Stimulated activated CD4-positive, alpha-beta T cell treated with anti-CD3 and anti-CD28 coated beads, Interleukin-12 subunit alpha, Interleukin-12 subunit beta, amount 100 ng/mL, for 48 hours (primary cell): ENCODE measurements at places on chromosomes 2 and 18.

DNA sequence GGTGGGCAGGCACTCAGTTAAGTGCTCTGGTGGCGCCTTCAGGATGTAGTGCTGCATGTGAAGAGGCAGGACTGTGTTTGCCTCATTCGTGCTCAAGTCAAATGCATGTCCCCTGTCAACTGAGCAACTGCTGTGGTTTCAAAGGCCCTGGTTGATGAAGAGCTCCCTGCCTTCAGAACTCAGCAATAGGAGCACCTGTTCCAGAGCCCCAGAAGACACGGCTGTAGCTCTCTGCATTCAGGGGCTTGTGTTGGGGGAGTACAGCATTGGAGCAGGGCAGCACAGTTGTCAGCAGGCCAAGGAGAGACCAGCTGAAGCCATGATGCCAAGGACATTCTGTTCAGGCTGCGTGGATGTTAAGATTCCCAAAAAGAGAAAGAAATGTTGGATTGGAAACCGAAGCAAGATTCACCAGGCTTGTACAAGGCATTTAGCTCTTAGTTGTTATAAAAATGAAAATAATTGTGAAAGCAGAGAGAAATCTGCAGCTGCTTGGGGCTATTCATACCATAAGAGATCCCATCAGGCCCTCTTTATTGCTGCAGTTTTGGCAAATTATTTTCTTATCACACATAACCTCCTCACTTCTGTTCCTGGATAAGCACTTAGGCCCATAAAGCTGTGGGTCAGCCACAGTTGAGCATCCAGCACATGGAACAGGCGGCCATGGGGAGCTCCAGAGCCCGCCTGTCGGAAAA, 252.4 kb upstream of the ZNF521 start:
- no peak for DNase-seq

DNA sequence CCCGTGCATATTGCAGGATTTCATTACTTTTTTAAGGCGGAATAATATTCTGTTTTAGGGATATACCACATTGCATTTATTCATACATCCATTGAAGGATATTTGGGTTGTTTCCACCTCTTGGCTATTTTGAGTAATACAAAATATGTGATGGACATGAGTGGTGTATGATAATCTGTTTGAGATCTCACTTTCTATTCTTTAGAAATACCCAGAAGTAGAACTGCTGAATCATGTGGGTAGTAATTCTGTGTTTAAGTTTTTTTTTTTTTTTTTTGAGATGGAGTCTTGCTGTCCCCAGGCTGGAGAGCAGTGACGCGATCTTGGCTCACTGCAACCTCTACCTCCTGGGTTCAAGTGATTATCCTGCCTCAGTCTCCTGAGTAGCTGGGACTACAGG, 201.4 kb downstream of the NYAP2 start:
- DNase-seq: no peak

DNA sequence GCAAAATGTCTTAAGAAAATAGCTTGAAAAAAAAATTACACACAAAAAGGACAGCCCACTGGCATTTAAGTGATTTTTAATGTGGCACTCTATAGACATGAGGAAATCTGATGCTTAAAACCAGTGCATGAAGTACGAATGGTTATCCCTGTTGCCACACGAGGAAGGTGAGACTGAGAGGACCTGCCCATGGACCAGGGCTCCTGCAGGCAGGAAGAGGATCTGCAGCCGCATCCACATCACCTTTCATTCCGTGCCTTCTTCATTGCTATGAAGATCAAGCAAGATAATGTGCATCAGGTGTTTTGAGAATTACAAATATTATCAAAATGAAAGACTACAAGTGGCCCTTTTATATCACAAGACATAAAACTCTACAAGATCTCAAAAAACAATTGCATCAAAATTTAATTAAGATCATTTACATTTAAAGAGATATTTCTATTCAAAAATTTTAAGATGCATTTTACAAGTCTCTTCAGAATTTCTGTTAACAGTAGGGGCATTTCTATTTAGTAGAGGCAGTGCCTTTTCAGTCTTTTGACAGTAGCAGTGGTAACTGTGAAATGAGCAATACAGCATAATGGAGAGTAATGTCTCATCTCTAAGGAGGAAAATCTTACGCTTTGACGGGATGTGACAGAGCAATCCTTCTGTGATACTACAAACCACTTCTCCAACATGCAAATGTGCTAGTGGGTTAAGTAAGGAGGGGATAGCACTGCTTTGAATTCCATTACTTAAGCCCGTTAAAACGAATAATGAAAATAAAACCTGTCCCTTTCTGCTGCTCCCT, 83.4 kb downstream of the SLC5A7 start:
- DNase-seq: no peak

GRCh38 chr2:99468155-99468554, 21.7 kb downstream of the REV1 start:
- no peak for DNase-seq

- DNase-seq: peak; percentile 1
These were observed 858 bp downstream of the POLR1B start for GRCh38 chr2:112542984-112543661.

DNA sequence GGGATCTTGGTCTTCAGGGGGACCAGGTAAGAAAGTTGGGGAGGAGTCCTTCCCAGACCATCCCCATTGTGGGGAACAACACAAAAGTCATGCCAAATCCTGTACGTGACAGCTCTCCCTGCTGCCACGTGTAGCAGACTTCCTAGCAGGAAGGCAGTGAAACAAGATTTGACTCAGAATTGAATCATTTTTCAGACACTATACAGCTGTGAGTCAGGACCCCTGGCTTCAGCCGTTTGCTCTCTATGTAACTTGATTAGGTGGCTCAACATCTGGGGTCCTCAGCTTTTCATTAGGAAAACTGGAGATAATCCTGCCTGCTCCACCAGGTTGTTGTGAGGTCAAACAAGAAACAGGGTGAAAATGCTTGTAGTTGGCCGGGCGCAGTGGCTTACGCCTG, 32.9 kb upstream of the PDCL3 start:
- DNase-seq: no peak

DNA sequence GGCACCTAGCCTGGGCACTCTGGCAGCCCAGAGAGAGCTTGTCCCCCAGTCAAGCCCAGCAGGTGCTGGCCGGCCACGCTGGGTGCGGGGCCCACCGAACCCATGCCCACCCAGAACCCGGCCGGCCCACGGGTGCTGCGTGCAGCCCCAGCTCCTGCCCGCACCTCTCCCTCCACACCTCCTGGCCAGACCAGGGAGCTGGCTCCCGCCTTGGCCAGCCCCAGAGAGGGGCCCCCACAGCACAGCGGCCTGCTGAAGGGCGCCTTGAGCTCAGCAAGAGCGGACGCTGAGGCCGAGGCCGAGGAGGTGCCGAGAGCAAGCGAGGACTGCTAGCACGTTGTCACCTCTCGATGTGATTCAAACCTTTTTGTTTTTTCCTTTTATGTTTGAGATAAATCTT, 407.0 kb upstream of the KCNJ3 start:
- DNase-seq: no peak

GRCh38 chr2:229230911-229231310, 40.2 kb downstream of the PID1 start:
- DNase-seq: no peak

GRCh38 chr2:196607073-196607472, 32.4 kb upstream of the CCDC150 start:
- DNase-seq: no peak

GRCh38 chr2:163541495-163541894, 194.3 kb downstream of the FIGN start:
- no peak for DNase-seq

DNA sequence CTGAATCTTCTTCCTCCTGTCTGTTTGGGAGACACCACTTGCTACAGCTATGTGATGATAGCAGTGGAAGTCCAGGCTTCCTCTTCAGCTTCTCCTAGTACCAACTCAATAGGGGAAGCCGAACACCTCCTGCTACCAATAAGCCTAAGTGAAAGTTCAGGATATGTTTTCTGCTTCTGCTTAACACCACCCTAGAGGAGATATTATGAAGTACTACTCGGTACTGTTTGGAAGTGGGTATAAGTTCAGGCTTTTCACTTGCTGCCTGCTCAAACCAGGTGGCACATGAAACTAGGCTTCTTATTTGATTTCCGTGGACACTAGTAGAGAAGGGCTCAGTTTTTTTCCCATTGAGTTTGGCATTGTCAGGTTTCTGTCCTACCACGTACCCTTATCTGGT, 99.8 kb downstream of the PTPN4 start:
- DNase-seq: no peak

DNA sequence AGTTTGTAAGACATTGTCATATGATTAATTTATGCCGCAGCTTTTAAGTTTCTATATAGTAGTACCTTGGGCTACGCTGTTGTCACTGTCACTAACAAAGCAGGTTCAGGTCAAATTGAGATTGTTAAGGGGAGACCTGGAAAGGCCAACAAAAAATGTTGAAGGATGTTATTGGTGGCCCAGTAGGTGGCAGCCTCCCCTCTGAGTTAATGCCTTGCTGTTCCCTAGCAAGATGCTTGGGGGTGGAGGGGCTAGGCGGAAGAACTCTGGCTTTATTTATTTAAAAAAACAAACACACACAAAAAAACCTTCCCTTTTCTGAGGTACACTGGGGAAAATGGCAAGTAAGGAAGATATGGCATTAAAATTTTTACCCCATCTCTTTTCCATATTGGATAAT, 128.3 kb upstream of the ATP5MC3 start:
- DNase-seq: no peak

DNA sequence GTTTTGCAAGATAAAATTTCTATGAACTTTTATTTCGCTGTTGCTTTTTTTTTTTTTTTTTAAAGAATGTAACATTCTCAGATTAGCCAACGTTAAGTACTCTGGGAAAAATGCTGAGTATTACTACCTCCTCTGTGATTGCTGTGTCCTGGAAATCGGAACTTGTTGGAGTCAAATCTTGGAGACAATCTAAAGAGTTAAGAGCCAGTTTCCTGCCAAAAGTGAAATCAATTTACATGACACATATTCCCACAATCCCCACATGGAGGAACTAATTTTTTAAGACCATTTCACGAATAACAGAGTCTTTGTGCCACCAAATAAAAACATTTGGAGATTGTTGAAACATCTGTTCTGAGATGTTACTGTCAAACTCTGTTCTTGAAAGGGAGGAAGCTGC, 127.8 kb downstream of the MEP1B start:
- no peak for DNase-seq

DNA sequence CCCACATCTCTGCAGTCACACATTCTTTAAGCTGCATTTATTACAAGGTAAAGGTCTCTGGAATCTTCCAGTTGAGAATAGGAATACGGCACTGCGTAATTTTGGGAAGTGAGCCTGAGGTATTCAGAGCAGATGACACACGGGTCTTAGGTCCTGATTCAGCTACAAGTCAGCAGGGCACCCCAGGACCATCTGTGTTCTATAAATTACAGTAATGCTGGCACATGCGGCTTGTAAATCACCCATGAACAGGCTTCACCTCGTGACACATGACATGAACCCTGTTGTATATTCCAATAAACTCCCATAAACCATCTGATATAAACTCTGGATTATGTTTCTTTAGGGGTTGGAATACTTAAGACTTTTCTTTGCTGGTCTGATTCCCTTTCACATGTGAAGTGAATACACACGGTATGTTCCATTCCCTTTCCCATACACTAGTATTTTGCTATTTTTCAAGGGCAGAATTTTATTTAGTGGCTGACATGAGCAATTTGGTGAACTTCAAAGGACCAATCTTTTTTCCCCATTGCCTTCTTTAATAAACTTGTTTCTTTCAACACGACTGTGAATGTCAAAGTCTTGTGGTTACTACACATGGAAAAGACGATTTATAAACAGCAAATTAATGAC, 298.6 kb downstream of the MEIS1 start:
- no peak for DNase-seq

GRCh38 chr2:220117025-220117424, 489.6 kb downstream of the SLC4A3 start:
- DNase-seq: no peak

- no peak for DNase-seq
These were observed 14.0 kb upstream of the ZNF396 start for GRCh38 chr18:35390951-35391700.

DNA sequence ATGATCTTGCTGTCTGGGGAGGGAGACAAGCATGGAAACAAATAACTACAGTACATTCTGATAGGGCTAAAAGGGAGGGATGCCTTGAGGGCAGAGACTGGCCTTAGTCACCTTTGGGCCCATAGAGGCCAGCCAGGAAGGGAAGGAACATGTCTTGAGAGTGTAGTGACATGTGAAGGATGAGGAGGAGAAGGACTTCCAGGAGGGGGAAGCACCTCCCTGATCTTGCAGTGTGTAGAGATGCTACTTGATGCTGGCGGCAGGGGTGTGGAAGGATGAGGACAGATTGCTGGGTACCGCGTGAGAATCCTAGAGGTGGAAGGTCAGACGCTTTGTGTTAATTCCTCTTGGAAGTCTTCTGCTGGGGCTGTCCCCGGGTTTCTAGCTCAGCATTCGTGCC, 13.1 kb downstream of the TET3 start:
- DNase-seq: no peak

DNA sequence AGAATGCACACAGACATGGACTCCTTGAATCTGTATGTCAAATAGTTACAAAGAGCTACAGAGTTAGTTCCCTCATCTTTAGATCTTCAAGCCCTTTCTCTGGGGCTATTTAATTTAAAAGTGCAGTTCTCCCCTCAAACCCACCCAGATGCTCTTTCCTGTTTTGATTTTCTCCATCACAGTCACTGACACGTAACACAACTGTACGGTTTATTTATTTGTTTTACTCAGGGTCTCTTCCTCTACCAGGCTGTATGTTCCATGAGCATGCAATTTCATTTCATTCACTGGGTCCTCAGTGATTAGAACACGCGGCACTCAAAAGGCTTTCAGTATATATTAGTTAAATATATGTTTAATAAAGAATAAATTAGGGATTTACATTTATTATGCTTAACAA, 94.7 kb downstream of the DOCK10 start:
- DNase-seq: no peak

- no peak for DNase-seq
These were observed 1.3 kb upstream of the KCMF1 start for GRCh38 chr2:84969511-84970209.

DNA sequence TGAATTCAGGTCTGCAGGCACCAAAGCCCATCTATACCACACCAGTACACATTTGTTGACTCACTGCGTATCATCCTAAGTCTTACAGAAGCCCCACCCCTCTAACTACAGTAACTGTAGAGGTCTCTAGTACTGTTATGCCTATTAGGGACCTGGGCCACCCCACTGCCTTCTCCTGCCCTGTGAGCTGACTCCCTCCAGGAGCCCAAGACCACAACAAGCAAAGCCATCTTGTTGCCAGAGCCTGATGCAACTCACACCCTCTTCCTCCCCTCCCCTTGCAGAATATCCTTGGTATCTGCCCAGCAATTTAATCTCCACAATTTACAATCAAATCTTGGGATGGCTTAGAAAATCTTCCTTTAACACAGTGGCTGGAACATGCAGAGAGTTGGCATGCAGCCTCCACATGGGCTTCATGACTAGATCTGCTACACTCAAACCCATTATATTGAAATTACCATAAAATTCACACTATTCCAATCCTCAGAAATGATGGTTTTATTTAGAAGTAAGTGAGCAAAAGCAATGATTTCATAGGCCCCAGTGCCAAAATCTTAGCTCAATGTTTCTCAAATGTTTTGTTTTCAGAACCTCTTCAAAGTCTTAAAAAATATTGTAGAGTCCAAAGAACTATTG, 17.7 kb upstream of the CYP1B1 start:
- DNase-seq: no peak

- DNase-seq: no peak
These were observed 314.7 kb upstream of the SPRED2 start for GRCh38 chr2:65746931-65747675.

- no peak for DNase-seq
These were observed 616.8 kb upstream of the VRK2 start for GRCh38 chr2:57429831-57430230.

- DNase-seq: no peak
These were observed 18.1 kb downstream of the SMAD2 start for GRCh38 chr18:47912343-47912742.
